ENCODE measurements at places on chromosomes 16 and 17. TPM values are rescaled to one million over a fixed set of nuclear protein-coding genes. Genes with fewer than 3 reads are reported as not detected.

The KRTAP2-3 gene
- total RNA-seq = not detected

The CCR7 gene
- 1.3 TPM for total RNA-seq

The RNF112 gene
- total RNA-seq = 0.98 TPM

The CDH15 gene
- not detected for total RNA-seq

The ANKRD40CL gene
- not detected for total RNA-seq

The WFIKKN1 gene
- total RNA-seq = not detected

The CLEC18A gene
- total RNA-seq = 0.31 TPM

The TAC4 gene
- total RNA-seq = not detected

The DNASE1L2 gene
- 0.75 TPM for total RNA-seq

The KRTAP4-1 gene
- total RNA-seq = not detected

The CFAP97D1 gene
- not detected for total RNA-seq

The ITGA2B gene
- total RNA-seq = 1.6 TPM

The SGSM2 gene
- 49.5 TPM for total RNA-seq

The CDH11 gene
- total RNA-seq = 0.49 TPM

The ABCA8 gene
- 0.40 TPM for total RNA-seq

The HSD17B1 gene
- total RNA-seq = 1.7 TPM

The MYL4 gene
- total RNA-seq = not detected

The SLC5A10 gene
- 0.19 TPM for total RNA-seq

The ACE gene
- 0.71 TPM for total RNA-seq

The SDK2 gene
- 0.62 TPM for total RNA-seq

The SECTM1 gene
- 1.4 TPM for total RNA-seq

The NKD1 gene
- 0.31 TPM for total RNA-seq

The CCDC200 gene
- total RNA-seq = not detected

The PLA2G10 gene
- not detected for total RNA-seq

The TPSAB1 gene
- not detected for total RNA-seq

The PAFAH1B1 gene
- 160 TPM for total RNA-seq

The HSF4 gene
- 15.9 TPM for total RNA-seq

The TTYH2 gene
- 2.0 TPM for total RNA-seq

The SLC25A11 gene
- 71.9 TPM for total RNA-seq

The TERB1 gene
- not detected for total RNA-seq

The KRT27 gene
- not detected for total RNA-seq
